Heart right ventricle (tissue), 16 donors: ENCODE measurements at places on chromosomes 7 and 10. TPM values are rescaled to one million over a fixed set of nuclear protein-coding genes. Genes with fewer than 3 reads are reported as not detected.

DNA sequence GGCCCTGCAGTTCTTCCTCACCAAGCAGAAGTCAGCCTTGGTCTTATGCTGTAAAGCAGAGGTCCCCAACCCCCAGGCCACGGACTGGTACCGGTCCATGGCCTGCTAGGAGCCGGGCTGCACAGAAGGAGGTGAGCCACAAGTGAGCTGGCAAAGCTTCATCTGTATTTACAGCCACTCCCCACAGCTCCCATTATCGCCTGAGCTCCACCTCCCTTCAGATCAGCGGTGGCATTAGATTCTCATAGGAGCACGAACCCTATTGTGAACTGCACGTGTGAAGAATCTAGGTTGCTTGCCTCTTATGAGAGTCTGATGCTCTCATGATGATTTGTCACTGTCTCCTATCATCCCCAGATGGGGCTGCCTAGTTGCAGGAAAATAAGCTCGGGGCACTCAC is 87.6 kb upstream of the NEBL start:
- H3K27me3 ChIP-seq: no peaks in the 10 kb centered on the region
- H3K4me3 ChIP-seq: no peak overlapping the region
- H3K36me3 ChIP-seq: no peaks in the 10 kb centered on the region
- no peak overlapping the region for H3K27ac ChIP-seq

DNA sequence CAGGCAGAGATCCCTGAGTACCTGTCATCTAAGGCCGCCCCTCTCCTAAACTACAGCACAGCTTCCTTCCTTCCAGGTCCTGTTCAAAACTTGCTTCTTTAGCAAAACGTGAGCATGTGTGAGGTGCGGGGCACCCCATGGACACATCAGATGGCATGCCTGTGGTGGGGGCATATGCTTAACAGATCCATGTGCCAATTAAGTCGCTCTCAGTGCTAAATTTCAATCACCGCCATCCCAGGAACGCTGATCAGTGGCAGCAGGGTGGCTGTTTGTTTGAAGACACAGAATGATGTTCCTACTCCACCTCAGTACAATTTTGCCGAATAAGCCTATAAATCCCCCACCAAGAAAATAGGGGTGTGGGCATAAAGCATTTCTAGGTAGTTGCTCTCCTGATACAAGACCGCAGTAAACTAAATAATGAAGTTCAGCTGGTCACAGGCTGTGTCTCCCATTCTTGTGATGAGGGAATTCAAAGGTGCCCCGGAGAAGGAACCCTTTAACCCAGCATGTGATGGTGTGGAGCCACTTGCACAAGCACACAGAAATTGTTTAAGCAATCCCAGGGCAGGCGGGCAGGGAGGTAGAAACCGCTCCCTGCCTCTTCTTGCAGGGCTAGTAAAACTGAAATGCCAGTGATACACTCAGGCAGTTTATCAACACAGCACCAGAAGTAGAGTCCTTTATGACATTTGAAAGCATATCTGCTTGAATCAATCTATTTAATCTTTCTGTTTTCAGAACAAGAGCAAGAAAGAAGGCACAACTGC is 205.7 kb downstream of the SORCS1 start:
- H3K36me3 ChIP-seq: no peaks in the 10 kb centered on the region
- H3K27ac ChIP-seq: peak overlapping the region; percentile 58
- no peaks in the 10 kb centered on the region for H3K27me3 ChIP-seq

GRCh38 chr7:18535810-18536415 is 40.4 kb downstream of the HDAC9 start:
- DNase-seq: no peak
- peaks cover 38% of the 10 kb centered on the region for H3K4me1 ChIP-seq
- no peak overlapping the region for H3K27ac ChIP-seq
- H3K36me3 ChIP-seq: no peaks in the 10 kb centered on the region
- H3K4me3 ChIP-seq: no peak overlapping the region
- no peaks in the 10 kb centered on the region for H3K27me3 ChIP-seq

DNA sequence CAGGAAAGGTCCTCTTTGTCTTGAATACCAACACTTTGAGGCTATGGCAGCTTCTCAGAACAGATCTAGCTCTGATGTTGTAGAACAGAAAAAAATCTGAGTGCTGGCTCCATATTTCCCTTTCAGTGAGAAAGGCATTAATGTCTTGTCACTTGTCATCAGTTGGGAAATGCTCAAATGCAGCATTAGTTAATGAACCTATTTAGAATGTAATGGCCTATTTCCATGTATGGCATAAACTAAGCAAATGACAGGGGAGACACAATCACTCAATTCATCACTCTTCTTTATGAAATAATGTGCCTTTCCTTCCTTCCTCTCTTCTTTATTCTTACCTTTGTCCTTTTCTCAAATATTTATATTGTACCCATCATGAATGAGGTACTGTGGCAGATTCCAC is 5.0 kb upstream of the STAMBPL1 start:
- H3K4me1 ChIP-seq: no peaks in the 10 kb centered on the region
- no peaks in the 10 kb centered on the region for H3K27me3 ChIP-seq
- H3K4me3 ChIP-seq: no peak overlapping the region
- H3K27ac ChIP-seq: no peak overlapping the region
- no peak for DNase-seq

DNA sequence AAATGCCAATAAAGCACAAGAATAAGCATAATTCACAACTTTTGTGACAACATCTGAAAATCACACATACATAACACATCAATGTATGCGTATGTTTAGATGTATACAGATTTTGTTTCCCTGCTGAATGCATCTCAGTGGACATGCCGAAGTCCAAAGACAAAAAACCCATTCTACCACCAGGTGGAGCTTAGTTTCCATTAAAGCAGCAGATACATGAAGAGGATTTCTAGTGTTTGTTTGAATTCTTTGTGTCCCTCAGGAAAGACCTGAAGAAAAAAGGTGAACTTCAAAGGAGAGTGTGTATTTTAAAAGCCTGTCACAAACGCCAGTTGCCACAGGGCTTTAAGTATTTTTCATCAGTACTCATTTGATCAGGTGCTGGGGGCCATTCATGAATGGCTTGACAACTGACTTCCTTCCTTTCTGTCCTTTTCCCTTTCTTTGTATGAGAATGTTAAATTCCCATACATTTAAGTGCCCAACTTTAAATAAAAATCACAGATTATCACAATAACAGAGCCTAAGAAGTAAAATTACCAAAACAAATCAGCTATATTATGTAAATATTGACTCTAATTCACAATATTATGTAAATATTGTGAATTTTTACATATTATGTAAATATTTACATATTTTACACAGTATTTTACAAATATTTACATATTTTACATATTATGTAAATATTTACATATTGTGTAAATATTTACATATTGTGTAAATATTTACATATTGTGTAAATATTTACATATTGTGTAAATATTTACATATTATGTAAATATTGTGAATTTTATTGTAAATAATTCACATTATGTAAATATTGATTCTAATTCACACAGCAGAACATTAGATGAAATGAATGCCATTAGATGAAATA is 343.0 kb downstream of the CRPPA start:
- DNase-seq: no peak
- H3K4me3 ChIP-seq: no peak overlapping the region
- H3K27me3 ChIP-seq: no peaks in the 10 kb centered on the region
- no peaks in the 10 kb centered on the region for H3K36me3 ChIP-seq

DNA sequence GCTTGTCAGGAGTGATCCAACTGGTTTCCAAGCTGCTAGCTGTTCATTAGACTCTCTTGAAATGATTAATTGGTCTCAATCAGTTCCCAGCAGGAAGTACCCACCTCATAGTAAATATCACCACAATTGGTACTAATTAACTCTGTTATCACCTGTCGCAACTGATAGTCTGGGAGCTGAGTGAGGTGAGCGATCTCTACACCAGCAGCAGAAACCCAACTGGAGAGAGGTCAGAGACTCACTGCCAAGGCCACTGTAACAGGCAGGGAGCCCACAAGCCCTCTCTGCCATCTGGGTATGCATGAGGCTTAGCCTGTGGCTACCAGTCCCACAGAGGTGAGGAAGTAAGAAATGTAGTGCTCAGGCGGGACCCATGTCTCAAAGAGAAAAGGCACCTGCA is 245.5 kb downstream of the DYNC1I1 start:
- no peaks in the 10 kb centered on the region for H3K27me3 ChIP-seq
- no peak for DNase-seq
- no peak overlapping the region for H3K27ac ChIP-seq
- H3K4me3 ChIP-seq: no peak overlapping the region
- H3K36me3 ChIP-seq: no peaks in the 10 kb centered on the region

GRCh38 chr7:155845226-155845625 is 33.0 kb upstream of the SHH start:
- H3K27me3 ChIP-seq: peaks cover 48% of the 10 kb centered on the region
- DNase-seq: no peak

GRCh38 chr10:21022821-21023220 is 125.7 kb upstream of the NEBL start:
- no peaks in the 10 kb centered on the region for H3K36me3 ChIP-seq
- no peak overlapping the region for H3K4me3 ChIP-seq
- no peaks in the 10 kb centered on the region for H3K27me3 ChIP-seq
- no peaks in the 10 kb centered on the region for H3K4me1 ChIP-seq
- DNase-seq: no peak

- no peak overlapping the region for H3K4me3 ChIP-seq
- peaks cover 6% of the 10 kb centered on the region for H3K4me1 ChIP-seq
- no peak overlapping the region for H3K27ac ChIP-seq
Observed at GRCh38 chr7:29142021-29142727, 4.2 kb downstream of the CPVL start.

DNA sequence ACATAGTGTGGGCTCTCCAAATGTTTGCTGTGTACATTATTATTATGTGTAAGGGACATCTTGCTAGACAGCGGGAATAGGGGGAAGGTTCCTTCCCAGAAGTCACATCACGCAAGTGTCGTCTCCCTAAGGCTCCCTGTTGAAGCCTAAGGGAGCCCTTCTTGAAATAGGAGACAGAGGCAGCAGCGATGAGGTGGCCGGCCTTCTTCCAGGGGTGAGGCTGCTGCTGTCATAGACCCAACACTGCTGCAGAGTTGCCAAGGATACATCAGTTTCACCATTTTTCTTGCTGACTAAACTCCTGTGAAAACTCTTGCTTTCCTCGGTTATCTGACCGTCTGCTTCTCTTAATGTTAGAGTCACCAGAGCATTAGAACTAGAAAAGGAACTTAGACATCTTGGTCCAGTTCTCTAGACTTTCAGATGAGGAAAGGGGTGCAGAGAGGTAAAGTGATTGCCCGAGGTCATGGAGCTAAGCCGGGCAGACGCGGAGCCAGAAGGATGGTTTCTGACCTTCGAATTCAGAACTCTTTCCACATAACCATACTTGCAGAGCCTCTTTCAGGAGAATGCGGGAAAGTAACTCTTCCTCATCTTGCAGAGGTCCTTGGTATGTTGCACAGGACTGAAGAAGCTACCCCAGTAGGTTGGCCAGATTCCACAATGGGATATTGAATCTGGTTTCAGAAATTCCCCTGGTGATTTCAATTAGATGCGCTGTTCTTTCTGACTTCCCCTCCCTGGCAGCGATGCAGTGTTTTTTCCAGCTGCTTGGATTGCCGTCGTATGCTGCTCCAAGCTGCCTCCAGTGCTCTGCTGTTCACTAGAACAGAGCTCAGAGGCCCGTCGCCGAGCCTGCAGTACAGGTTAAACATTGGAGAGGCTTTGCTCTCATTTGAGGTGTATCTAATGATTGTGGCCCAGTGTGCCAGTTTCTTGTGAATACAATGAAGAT is 217.1 kb downstream of the CAMK1D start:
- peak overlapping the region; percentile 20 for H3K27ac ChIP-seq
- H3K4me1 ChIP-seq: peaks cover 3% of the 10 kb centered on the region
- H3K27me3 ChIP-seq: no peaks in the 10 kb centered on the region
- no peak overlapping the region for H3K4me3 ChIP-seq

GRCh38 chr10:121532292-121532864 is 65.9 kb downstream of the FGFR2 start:
- H3K4me3 ChIP-seq: no peak overlapping the region
- peaks cover 11% of the 10 kb centered on the region for H3K27me3 ChIP-seq
- no peaks in the 10 kb centered on the region for H3K36me3 ChIP-seq
- DNase-seq: no peak
- H3K27ac ChIP-seq: no peak overlapping the region

GRCh38 chr7:151744656-151745638 is 132.0 kb downstream of the PRKAG2 start:
- H3K27ac ChIP-seq: peak overlapping the region; percentile 88
- H3K4me3 ChIP-seq: no peak overlapping the region
- H3K4me1 ChIP-seq: peaks cover 37% of the 10 kb centered on the region
- H3K36me3 ChIP-seq: no peaks in the 10 kb centered on the region
- DNase-seq: peak; percentile 54
- no peaks in the 10 kb centered on the region for H3K27me3 ChIP-seq

DNA sequence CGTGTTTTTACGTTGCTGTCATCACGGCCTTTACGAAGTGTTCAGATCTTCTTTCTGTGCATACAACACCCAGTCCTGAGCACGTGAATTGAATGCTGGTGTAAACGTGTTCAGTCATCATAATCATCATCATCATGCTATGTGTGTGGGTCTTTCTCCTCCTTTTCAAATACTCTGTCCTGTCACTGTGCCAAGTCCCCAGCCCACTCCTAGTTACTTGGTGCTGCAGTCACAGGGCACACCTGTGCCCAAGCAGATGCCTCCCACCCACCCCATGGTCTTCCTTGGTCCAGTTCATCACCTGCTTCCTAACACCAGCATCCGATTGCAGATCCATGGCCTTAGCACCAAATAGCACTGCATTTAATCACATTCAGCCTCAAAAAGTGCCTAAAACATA is 78.6 kb upstream of the MGMT start:
- no peak overlapping the region for H3K27ac ChIP-seq
- DNase-seq: no peak
- no peaks in the 10 kb centered on the region for H3K36me3 ChIP-seq
- H3K4me3 ChIP-seq: no peak overlapping the region
- no peaks in the 10 kb centered on the region for H3K4me1 ChIP-seq
- H3K27me3 ChIP-seq: no peaks in the 10 kb centered on the region

DNA sequence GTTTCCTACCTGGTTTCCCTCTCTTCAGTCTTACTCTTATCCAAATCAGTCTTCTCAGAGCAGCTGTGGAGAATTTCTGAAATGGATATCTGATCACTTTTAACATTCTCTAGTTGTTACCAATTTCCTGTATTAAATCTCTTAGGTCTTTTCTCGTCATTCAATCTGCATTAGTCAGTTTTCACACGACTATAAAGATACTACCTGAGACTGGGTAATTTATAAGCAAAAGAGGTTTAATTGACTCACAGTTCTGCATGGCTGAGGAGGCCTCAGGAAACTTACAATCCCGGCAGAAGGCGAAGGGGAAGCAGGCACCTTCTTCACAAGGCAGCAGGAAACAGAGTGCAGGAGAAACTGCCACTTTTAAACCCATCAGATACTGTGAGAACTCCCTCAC is 444.8 kb downstream of the GATA3 start:
- H3K27ac ChIP-seq: no peak overlapping the region
- no peaks in the 10 kb centered on the region for H3K27me3 ChIP-seq
- no peaks in the 10 kb centered on the region for H3K36me3 ChIP-seq
- no peak for DNase-seq

- H3K27ac ChIP-seq: no peak overlapping the region
- H3K4me1 ChIP-seq: peaks cover 46% of the 10 kb centered on the region
- no peak overlapping the region for H3K4me3 ChIP-seq
- no peaks in the 10 kb centered on the region for H3K27me3 ChIP-seq
Observed at GRCh38 chr7:135938563-135938962, 38.6 kb downstream of the MTPN start.

Gene MORN4
- total RNA-seq: 17.1 TPM

Gene ATRNL1
- total RNA-seq: 0.27 TPM

Gene NEUROG3
- total RNA-seq: not detected

Gene SCART1
- total RNA-seq: 0.64 TPM

Gene DRGX
- total RNA-seq: not detected

Gene CYP26C1
- not detected for total RNA-seq

Gene PRSS2
- total RNA-seq: not detected

Gene CPVL
- total RNA-seq: 196 TPM
